ENCODE measurements at places on chromosomes 2 and 18.

GRCh38 chr2:42796427-42797248 lies 4.3 kb upstream of the HAAO start:
- no peak for DNase-seq

- no peak for DNase-seq
Observed at GRCh38 chr2:27965841-27966240, 75.3 kb downstream of the BABAM2 start.

DNA sequence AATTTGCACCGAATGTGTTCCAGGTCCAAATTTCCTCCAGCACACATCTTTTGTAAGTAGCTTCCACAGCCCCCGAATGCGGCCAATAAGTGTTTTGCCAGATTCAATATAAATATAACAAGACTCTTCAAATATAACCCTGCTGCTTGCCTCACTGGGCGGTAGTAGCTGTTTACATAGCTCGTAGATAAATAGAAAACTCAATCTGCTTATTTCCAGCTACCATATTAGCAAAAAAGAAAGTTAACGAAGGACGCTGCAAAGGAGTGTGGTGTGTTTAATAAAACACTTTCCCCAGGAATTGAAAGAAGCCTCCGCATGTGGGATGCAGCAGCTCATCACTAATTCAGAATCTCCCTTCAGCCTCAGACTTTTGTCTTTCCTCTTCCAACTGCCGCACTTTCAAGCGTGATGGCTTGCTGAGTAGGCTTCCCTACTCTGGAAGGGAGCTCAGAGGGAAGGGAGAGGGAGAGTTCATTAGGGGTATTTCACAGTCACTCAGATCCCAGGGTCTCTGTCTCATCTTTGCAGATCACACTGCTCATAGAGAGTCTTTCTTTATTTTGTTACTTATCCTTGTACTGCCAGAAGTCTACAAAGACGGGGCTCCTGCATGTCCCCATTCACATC lies 367.0 kb downstream of the RND3 start:
- DNase-seq = no peak

GRCh38 chr2:64825831-64826491 lies 163.2 kb upstream of the SLC1A4 start:
- no peak for DNase-seq

GRCh38 chr2:221969087-221969829 lies 329.5 kb downstream of the PAX3 start:
- DNase-seq = peak; percentile 64

DNA sequence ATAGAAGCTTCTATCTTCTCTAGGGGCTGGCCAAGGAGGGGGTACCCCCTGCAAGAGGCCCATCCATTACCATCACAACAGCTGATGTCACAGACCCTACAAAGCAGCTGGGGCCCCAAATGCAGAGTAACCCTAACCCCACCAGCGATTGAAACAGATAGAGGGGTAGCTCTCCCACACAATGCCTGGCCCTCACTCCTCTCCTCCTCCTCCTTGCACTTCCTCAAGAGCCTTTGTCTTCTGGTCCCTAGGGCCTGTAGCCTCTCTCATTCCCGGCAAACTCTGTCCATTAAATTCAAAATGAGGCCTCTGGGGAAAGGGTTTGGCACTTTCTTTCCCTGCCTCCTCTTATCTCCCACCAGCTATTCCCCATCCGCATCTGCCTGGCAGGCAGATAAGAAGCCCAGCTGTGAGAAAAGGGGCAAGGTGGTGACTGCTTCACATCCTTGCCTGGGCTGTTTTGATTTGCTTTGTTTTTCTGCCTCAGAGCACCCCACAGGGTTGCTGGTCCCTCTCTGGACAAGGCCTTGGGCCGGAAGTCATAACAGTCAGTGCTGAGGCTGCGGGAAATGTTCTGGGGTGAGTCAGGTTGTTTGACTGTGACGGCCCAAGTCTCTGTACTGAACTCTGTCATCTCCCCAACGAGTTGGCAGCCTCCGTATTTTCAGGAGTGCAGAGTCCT lies 26.1 kb upstream of the CYP26B1 start:
- DNase-seq = no peak

DNA sequence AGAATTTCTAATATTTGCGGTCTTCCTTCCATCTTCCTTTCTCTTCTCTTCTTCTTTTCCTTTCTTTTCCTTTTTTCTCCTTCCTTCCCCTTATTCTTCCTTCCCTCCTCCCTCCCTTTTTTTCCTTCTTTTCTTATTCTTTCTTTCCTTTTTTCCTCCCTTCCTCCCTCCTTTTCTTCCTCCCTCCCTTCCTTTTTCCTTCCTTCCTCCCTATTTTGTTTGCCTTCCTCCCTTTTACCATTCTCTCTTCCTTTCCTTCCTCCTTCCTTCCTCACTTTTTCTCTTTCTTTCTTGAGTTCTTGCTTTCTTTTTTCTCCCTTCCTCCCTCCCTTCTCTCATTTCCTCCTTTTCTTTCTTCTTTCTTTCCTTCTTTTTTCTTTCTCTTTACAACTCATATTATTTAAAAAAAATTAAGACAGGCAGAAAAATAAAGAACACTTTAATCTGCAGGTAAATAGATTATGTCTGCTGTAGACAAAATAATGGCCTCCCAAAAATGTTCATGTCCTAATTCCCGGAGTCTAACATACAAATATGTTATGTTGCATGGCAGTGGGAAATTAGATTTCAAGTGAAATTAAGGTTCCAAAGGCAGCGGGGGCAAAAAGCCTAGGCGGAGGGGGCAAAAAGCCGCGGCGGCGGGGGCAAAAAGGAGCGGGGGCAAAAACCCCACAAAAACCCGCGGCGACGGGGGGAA lies 152.4 kb downstream of the ANKRD30BL start:
- no peak for DNase-seq

DNA sequence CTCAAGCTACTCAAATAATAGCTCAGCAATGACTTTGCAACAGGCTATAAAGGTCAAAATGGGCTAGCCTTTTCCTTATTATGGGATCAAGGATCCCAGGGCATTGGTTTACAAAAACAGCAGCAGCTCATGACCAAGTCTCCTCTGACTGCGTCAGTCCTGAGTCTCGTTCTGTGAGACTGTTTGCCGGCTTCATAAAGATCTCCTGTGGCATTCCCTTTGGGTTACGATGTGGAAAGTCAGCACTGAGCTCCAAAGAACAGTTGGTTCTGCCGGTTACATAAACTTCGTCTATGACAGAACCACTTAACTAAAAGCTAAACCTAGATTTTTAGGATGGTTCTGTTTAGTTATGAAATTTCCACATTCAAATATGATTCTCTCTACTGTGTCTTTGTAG lies 674.9 kb downstream of the ZEB2 start:
- no peak for DNase-seq

DNA sequence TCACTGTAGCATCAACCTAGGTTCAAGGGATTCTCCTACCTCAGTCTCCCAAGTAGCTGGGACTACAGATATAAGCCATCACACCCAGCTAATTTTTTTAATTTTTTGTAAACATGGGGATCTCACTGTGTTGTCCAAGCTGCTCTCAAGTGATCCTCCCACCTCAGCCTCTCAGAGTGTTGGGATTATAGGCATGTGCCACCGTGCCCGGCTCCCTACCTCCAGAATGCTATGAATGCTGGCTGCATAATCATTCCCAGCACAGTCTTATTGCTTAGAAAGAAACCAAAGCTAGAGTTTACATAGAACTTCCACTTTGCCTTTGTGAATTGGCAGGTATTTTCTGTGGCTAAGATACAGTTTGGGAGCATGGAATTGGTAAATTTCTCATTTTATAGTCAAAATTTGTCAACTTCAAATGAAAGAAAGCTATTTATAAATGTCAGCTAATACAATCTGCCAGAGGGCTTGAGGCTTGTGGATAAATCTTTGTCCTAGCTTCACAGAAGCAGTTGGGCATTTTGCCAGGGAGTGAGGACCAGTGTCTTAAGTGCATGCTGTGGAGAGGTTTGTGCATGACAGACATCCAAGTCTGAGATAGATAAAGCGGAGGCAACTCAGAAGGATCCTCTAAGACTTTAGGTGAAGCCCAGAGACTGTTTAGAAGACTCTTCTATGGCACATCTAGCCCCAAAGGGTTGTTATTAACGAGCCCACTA lies 175.4 kb downstream of the ANTXR1 start:
- DNase-seq = no peak

DNA sequence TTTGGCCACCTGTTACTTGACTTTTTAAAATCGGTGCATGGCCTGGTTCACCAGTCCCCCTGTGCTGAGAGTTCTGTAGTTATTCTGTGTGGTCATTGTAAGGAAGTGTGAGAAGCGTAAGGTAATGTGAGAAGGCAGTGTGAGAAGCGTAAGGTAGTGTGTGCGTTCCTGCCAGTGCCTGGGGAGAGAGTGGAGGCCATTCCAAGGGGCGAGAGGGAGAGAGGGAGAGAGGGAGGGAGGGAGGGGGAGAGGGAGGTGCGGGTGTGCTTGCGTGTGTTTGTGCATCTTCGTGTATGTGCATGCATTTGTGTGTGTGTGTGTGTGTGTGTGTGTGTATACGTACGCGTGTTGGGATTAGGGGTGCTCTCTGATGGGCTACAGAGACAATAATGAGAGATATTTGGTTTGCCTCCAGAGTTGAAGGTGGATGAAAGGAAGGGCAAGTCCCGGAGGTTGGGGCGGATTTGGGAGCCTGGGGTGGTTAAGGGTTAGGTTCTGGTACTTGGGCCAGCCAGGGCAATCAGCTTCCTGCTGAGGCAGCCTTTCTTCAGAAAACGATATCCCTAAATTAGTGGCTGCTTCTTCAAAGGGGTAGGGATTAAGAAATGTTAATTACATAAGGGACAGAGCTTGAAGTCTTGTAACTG lies 53.7 kb downstream of the SGPP2 start:
- no peak for DNase-seq

- no peak for DNase-seq
Observed at GRCh38 chr2:160465406-160465805, 28.2 kb downstream of the RBMS1 start.

GRCh38 chr18:63818212-63818611 lies 43.0 kb downstream of the SERPINB7 start:
- no peak for DNase-seq

All from RWPE1 (cell line).